ENCODE measurements at places on chromosomes 4 and X.

GRCh38 chr4:86822136-86822535 lies 27.0 kb downstream of the SLC10A6 start:
- no peak for DNase-seq

- no peak for DNase-seq
Observed at GRCh38 chr4:178082906-178083305, 640.7 kb upstream of the AGA start.

- no peak for DNase-seq
Observed at GRCh38 chr4:57443787-57444186, 333.6 kb upstream of the IGFBP7 start.

DNA sequence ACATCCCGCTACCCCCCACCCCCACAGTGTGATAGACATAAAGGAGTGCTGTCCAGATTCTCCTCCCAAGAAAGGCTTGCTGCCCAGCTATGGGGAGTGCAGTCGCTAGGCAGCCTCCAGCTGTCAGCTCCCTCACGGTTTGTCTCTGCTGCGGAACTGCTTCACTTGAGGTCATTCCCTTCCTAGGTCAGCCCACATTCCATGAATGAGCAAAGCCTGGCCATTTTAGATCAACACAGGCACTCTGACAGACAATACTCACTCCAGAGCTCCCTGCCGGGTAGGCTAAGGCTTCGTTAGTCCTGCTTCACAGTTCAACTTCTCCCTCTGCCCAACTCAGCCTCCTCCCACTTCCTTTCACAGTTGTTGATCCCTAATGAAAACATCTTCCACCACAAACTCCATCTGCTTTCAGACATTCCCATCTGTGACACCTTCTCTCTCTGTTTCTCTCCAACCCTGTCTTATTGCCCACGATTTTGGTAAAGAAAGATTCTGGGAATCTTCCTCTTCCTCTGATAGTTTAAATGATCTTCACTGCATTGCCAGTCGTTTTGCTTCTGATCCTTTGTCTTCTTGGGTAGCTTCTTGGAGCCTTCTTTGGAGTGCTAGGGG lies 318.9 kb upstream of the F9 start:
- no peak for DNase-seq

DNA sequence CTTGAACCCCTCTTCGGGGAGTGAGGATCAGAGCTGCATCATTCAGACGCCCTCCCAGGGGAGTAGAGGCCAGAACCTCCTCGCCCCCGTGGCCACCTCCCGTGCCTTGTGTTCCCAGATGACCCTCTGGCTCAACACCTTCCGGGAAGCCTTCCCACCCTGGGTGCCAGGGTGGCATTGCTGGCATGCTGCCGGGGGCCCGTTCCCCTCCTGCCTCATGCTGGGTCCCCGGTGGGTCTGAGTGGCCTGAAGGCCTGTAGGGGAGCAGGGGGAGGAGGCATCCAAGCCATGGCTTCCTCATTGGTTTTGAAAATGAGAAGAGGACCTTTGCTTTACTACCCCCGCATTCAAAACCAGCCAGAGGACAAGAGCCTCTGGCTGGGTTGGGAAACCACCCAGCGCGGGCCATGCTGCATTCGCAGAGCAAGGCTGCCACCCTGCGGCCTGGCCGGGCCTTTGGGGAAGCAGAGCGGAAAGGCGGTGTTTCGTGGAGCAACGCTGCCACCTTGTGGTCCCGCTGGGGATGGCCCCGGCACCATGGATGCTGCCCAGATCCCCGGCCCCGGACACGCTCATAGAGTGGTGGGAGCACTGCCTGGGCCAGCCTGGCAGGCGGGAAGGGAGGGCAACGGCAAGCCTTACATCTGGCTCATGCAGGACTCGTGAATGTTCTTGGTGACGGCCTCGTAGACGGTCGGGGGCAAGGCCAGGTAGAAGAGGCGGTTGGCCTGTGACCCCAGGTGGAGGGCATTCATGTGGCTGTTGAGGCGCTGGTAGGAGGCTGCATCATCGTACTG lies 11.9 kb downstream of the G6PD start:
- DNase-seq = peak; percentile 78

DNA sequence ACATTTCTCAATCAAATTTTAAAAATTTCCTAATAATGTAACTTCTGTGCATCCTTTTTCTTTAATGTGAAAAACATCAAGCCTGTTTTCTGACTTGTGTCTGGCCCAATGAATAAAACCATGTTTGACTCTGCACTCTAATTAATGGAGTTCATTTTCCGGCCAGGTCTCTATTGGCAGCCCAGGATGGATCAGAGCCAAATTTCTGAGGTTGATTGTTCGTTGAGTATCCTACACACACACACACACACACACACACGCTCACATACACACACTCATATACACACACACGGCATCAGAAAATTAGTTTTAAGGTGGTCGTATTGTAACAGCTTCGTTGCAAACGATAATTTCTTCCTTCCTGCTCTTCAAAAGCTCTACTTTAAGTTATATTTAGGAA lies 28.9 kb upstream of the TLL1 start:
- DNase-seq = no peak

GRCh38 chr4:2406406-2406805 lies 12.0 kb downstream of the ZFYVE28 start:
- no peak for DNase-seq

DNA sequence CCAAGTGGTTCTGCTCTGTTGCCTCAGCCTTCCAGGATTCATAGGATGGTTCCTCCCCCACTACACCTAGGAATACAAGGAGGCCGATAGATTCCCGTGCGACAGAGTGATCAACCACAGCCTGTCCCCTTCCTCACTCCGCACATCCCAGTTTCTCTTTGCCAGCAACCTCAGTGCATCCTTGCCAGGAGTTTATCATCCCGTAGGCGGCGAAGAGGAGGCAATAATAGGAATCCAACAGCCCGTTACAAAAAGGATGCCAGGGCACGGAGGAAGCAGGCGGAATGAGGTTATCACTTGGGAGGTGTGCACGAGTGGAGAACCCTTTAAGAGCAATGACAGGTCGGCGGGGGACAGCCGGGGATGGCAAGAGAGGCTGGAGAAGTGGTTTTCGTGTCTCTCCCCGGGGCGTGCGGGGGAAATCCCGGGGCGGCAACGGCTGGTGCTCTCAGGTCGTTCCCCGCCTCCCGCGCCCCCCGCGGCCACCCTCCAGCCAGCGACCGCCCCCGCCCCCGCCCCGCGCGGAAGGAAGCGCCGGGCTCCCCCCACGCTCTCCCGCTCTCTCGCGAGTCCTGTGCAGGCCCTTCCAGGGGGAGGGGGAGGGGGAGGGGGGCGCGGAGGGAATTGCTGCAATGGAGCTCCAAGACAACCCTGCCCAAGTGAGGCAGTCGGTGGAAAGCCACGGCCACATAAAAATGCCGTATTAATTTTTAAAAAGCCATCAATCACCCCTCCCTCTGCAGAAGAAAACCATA lies 1.6 kb downstream of the PPP3CA start:
- DNase-seq = peak; percentile 13

GRCh38 chrX:11239230-11239629 lies 54.0 kb upstream of the AMELX start:
- DNase-seq = no peak

DNA sequence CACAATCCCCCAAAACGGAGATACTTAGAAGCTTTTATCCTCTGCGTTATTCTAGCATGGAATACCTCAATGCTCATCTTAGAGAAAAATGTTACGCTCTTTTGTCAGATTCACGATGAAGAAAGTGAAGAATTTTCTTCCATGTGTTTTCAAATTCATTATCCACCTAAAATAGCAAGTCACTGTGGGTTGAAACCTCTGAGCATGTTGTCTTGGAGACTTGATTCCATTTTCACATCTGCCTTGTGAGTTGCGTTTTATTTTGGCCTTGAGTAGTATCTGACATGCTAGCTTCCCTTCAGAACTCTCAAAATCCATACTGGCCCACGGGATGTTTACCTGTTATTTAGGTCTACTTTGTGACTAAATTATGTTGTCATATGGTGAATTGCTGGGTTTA lies 66.3 kb downstream of the C4orf46 start:
- DNase-seq = no peak

- no peak for DNase-seq
Observed at GRCh38 chr4:81743731-81744435, 272.2 kb upstream of the RASGEF1B start.

- no peak for DNase-seq
Observed at GRCh38 chrX:153827903-153828302, 2.4 kb downstream of the PDZD4 start.

DNA sequence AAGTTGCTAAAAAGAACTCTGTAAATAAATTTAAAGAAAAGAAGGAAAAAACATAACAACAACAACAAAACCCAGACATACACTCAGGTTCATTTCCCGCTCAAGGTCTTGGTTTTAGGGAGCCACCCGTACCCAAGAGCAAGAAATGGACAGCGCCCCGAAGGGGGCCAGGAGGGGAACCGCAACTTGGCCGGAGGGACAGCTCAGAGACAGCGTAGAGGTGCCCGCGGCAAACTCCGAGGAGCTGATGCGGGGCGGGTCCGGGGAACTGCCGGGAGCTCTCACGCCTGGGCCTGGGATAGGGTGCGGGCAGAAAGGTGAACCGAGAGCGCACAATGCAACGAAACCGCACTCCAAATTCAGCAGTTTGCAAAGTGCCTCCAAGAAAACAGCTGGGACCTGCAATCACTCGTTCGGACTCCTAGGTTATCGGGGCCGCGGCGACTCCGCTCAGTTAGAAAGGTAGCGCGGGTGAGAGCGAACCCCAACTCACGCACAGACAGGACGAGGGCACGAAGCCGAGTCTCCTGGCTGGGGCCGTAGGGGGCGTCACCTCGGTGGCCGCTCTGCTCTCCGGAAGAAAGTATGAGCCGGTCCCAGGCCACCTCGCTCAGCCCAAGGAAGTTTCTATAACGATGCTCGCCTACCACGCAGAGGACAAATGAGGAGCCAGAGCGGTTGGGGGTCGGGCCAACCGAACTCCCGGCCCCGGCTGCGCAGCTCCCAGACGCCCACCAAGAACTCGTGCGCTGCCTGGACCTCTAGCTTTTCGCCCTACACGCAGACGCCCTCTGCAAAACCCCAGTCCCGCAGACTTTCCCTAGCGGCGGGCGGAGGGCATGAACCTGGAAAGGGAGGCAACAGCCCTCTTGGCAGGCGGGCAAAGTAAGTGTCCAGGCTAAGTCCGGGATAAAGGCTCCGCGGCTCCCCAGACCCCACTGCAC lies 1.4 kb downstream of the NDNF start:
- no peak for DNase-seq

- DNase-seq = no peak
Observed at GRCh38 chr4:57109847-57110639, at the start of gene IGFBP7. TSS of gene IGFBP7 (minus strand) at chr4:57110385. CDS start at chr4:57110351, 34 bp downstream.

DNA sequence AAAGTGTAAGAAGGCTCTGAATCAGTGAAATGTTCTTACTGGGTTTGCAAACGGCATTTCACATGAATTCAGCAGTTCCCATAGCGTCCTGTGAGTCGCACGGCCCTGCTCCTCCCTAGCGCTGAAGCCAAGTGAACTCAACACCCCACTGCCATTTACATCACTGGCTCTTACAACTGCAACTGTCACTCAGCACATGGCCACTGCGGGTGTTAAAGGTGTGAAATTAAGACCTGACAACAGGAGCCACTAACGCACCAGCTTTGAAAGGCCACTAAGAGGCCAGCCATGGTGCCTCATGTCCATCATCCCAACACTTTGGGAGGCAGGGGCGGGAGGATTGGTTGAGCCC lies 31.7 kb downstream of the RNF212 start:
- DNase-seq = no peak

DNA sequence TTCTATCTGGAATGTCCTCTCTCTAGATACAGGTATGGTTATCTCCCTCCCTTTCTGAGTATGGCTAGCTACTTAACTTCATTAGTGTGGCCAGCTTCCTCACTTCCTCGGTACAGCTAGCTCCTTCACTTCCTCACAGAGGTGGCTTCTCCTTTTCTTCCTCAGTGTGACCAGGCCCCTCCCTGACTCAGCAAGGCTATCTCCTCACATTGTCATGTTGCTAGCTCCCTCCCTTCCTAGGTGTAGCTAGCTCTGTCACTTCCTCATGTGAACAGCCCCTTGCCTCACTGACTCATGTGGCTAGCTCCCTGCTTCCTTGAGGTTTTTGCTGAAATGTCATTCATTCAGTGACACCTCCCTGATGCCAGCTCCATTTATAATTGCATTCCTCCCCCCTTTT lies 67.3 kb upstream of the DDIT4L start:
- DNase-seq = no peak

GRCh38 chr4:15395311-15395710 lies 32.5 kb upstream of the C1QTNF7 start:
- no peak for DNase-seq

GRCh38 chr4:108644237-108644636 lies 6.2 kb upstream of the OSTC start:
- no peak for DNase-seq

- DNase-seq = no peak
Observed at GRCh38 chrX:101347859-101348451, 587 bp downstream of the TIMM8A start.

DNA sequence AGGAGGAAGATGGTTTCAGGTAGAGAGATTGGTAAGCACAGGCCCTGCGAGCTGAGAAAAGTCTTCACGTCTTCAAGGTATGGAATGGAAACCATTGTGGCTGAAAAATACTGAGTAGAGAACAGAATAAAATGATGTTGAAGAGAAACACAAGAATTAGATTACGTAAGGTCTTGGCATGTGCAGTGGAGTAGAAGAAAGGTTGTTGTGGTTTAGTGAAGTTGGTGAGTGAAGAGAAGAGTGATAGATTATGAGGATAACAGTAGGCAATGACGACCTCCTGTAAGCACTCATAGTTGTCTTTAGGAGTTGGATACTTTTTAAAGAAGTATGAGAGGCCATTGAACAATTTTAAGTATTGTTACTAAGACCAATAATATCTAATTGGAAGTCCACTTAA lies 642.6 kb downstream of the PCDH7 start:
- DNase-seq = no peak

- DNase-seq = no peak
Observed at GRCh38 chr4:139841464-139842195, 176.0 kb downstream of the MGST2 start.

DNA sequence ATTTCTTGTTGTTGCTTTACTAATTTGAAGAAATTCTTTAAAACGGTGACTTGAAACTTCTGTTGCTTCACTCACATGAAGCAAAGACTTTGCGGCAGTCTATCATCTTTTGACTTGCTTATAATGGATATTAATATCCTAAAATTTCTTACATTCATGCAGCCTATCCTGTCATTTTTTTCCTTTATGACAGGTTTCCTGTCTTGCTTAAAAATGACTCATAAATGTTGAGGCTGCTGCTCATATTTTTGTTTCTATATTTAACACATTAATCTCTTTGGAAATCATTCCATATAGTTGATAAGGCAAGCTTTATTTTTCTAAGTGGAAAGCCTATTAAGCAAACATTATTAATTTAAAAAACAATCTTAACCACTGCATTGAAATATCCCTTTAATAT lies 176.6 kb upstream of the GALNTL6 start:
- no peak for DNase-seq

Measured in activated CD4-positive, CD25-positive, alpha-beta regulatory T cell treated with anti-CD3 and anti-CD28 coated beads, Interleukin-2, amount 50 U/mL, for 16 hours (primary cell).